NT2/D1 (cell line): ENCODE measurements at places on chromosomes 7 and 10.

DNA sequence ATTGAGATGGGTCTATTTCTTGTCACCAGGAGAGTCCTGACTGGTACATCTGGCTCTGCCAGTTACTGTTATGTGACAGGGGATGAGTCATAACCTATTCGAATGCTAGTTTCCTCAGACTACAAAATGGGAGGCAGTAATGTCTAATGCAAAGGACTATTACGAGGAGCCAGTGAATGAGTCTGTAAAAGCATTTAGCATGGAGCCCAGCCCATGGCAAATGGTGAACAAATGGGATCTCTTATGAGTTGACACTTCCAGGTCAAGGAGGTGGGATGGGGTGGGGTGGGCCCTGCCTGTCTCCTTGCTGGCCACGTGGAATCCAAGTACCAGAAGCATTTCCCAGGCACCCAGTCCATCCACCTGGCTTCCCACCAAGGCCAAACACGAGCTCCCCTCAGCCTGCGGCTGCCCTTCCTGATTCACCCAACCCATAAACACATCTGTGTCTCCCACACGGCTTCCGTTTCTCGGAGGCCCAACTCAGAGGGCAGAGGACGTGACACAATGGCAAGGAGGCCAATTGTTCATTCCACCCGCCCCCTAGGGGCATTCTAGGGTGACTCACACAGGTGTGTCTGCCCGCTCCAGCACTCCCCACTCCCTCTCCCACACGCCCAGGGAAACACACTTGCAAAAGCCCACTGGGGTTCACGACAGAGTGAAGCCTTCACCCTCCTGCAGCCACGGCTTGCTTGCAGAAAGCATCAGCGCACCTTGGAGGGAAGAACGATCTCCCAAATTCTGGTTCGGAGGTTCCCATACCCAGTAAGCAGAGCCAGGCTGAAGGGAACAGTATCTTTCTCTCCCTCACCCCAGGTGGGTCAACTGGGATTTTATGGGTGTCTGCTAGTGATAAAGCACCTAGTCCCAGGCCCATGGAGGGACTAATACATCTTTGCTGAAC is 109.8 kb downstream of the SH3PXD2A start:
- no peak for DNase-seq

DNA sequence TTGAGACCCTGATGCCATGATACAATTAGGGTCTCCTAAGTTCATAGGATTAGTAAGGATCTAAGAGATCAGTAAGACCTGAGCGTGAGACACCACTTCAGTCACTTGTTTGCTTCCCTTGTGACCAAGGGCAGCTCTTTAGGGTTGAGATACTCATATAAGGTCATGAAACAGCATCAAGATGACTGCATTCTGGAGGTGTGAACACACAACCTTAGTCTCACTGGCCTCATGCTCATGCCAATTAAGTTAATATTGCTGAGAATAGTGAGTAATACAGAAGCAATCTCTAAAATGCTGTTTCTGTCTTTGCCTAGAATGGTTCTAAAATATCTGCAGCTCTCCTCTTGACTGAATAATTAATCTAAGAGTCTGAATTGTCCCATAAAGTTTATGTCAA is 39.6 kb upstream of the KLHL7 start:
- no peak for DNase-seq

- no peak for DNase-seq
Measured at GRCh38 chr10:78688901-78689583, 379.7 kb upstream of the ZMIZ1 start.

- DNase-seq, result peak; percentile 32
Measured at GRCh38 chr7:91264924-91265681, 870 bp downstream of the FZD1 start.

DNA sequence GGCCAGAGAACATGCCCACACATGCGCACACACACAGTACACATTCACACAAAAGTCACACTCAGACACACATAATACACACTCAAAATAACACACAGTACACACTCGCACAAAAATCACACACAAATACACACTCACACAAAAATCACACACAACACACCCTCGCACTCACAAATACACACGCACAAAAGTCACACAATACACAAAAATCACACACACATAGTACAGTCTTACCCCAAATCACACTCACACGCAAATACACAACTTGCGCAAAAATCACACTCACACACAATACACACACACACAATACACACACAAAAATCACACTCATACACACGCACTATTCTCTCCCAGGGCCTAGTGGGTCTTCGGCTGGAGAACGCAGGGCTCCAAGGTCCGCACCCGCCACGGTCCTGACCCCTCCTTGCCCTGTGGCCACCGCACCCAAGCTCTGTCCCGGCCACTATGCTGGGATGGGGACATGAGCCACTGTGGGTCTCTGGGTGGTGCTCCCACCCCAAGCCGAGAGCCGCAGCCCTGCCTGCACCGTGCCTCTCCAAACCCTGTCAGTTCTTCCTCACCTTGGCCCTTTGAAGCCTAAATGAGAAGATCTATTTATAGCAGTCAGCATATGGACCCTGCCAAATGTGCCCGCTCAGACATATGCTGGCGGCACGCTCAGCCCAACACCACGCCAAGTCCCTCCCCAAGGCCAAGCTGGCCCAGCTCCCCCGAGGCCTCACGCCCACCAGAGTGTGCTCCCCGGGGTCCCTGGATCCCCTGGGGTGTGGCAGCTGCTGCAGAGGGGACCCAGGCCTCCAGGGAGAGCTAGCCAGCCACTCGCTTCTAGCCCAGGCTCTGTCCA is 55.9 kb downstream of the ELFN1 start:
- DNase-seq, result no peak

GRCh38 chr7:76047305-76047810 is 442 bp downstream of the STYXL1 start:
- DNase-seq, result no peak
